ENCODE measurements at places on chromosomes 3 and 15.

- DNase-seq: no peak
Observed at GRCh38 chr3:129398803-129399144, 29.7 kb downstream of the EFCAB12 start.

GRCh38 chr3:59593380-59593779 is 543.6 kb upstream of the CFAP20DC start:
- DNase-seq: no peak

- DNase-seq: peak; percentile 71
Observed at GRCh38 chr3:156382458-156383346, 172.2 kb downstream of the SSR3 start.

DNA sequence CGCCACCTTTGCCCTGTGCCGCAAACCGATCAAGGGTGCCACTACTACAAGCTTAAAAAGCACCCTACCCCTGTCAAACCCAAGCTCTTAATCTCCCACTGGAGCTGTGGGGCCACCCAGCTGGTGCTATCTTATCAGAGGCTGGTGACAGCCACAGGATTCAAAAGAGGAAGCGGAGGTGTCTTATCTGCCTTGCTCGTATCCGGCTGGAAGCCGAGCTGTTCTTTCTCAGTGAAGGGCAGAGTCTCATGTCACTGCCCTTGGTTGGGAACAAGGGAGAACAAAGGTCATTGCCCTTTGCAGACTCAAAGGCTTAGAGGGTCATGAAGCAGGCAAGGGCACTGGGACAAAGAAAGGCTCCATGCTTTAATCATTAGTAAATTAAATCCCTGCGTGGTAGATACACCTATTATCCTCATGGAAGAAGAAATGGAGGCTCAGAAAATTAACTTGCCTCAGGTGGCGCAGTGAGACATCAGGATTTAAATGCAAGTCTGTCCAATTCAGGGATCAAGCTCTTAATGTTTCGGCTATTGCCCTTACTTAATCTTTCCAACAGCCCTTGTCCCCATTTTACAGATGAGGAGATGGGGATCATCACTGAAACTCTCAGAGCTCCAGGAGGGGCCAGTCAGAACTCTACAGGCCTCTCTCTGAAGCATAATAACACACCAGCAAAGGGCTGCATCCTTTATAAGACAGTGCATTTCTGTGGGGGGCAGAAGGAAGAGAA is 360.0 kb upstream of the PROK2 start:
- DNase-seq: peak; percentile 43

GRCh38 chr3:37521429-37521828 is 340.3 kb upstream of the CTDSPL start:
- no peak for DNase-seq

- no peak for DNase-seq
Observed at GRCh38 chr3:170711786-170712185, 125.9 kb upstream of the SLC7A14 start.

Measured in inflammatory macrophage treated with lipopolysaccharide for 1 hour (primary cell).